ENCODE measurements at places on chromosomes 12 and 14.

DNA sequence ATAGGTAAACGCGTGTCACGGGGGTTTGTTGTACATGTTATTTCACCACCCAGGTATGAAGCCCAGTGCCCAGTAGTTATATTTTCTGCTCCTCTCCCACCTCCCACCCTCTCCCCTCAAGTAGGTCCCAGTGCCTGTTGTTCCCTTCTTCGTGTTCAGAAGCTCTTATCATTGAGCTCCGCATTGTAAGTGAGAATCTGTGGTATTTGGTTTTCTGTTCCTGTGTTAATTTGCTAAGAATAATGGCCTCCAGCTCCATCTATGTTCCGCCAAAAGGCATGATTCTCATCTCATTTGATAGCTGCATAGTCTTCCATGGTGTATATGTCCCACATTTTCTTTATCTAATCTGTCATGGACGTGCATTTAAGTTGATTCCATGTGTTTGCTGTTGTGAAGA lies 6.9 kb upstream of the GPRC5D start:
- DNase-seq = no peak

GRCh38 chr12:96420277-96420835 lies 20.1 kb upstream of the CDK17 start:
- DNase-seq = no peak

DNA sequence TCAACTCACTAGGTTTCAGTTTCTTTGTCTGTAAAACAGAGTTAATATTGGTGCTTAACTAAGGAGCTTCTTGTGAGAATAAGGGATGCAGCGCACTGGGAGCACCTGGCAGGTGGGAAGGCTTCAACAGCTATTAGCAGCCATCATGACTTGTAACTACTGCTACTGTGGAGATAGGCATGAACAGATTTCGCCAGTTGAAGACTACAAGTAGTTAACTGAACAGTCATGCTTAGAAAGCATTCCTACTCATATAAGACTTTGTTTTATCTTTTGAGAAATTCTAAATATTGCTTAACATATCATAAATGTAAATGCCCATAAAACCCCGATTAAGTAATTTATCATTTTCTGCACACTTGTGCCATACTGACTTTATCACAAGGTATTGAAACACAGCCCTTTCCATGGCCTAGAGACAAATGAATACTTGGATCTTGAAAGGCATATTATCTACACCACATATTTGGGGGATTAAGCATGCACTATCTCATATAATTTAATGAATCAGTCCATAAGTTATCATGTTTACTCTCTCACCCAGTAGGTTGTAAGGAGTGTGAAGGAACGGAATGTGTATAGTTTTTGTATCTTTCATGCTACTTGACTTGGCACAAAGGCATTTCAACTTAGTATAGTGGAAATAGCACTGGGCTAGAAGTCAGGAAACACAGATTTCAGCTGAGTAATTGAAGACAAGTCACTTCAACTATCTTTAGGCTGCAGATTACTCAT lies 16.1 kb downstream of the NTN4 start:
- DNase-seq = no peak

- no peak for DNase-seq
Measured at GRCh38 chr12:127078577-127079350, 1188.2 kb upstream of the TMEM132C start.

DNA sequence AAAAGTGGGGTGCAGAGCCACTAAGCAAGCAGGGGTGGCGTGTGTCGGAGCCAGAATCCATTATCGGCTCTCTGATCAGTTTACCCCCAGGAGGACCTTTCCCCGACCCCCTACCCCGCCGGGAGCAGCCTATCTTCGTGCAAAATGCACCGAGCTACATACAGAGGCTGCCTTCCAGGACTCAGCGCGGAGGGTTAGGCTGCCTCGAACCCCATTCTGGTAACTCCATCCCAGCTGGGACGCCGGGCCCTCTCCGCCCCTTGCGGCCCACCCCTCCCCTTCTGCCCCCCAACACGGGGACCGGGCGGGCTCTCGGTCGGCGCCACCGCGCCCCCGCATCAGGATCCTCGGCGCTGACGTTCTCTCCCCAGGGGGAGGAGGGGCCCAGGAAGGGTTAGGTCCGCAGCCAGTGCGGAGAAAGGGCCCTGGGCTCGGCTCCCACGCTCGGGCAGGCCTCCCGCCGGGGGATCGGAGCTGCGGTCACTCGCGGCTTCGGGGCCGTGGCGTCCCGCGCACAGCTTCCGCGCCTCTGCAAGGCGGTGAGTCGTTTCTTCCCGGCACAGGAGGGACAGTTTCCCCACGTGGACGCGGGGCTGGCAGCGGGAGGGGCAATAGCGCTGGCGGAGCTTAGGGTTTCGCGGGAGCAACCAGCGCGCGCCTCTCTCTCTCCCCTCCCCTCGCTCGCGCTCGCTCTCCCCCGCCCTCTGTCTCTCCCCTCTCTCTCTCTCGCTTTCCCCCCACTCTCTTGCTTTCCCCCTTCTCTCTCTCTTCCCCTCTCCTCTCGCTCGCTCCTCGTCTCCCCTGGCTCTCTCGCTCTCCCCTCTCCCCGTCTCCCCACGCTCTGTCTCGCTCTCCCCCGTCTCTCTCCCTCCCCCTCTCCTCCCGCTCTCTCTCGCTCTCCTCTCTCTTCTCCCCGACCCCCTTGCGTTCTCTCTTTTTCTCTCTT lies 12.5 kb upstream of the MAP3K9 start:
- DNase-seq = peak; percentile 34

DNA sequence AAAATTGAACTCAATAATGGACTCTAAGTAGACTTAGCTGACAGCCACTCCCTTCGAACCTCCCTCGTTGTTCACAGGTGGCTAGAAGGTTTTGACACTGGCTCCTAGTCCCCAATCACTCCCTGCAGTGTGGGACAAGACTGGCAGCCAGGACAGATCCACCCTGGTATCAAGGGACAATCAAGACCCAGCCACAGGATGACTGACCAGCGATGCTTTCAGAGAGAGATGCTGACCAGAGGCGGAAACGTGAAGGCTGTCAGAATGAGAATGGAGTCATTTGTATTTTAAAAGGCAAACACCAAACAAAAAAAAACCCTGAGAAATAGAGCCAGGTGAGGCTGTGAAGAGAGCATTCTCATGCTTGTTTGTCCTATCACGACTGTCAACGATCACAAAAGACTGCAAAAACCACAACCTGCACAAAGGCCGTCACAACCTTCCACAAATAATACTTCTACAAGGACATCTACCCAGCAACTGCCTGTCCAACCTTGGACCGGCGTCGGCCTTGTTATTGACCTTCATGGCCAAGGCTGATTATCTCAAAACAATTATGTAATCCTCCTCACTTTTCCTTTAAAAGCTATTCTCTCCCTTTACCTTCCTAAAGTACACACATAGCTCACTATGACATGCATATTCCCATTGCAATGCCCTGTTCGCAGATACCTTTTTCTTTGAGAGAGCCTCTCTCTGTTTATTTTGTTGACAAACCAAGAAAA lies 13.2 kb downstream of the EIF5 start:
- DNase-seq = no peak

DNA sequence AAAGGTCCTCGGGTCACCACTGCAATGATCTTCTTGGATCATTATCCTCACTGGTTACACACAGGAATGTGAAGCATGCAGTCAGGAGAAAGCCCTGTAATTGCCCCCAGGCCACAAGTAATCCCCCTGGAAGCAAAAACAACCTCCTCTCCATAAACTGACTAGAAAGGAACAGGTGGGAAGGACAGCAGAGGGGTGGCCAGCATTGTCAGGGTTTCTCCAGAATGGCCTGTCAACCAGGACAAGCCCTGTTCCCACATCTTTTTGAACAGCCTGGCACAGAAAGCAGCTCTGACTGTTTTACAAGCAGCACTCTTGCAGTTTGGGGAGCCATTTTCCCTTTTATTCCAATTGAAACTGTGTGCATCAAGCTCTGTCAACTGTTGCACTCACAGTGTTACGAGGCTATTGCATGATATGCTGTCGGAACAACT lies 36.1 kb downstream of the TMCC3 start:
- no peak for DNase-seq

GRCh38 chr12:128929057-128929456 lies 75.8 kb downstream of the GLT1D1 start:
- DNase-seq = no peak

- no peak for DNase-seq
Measured at GRCh38 chr12:130198026-130198662, 35.9 kb downstream of the FZD10 start.

GRCh38 chr12:50953047-50953446 lies 703 bp downstream of the HIGD1C start:
- no peak for DNase-seq

DNA sequence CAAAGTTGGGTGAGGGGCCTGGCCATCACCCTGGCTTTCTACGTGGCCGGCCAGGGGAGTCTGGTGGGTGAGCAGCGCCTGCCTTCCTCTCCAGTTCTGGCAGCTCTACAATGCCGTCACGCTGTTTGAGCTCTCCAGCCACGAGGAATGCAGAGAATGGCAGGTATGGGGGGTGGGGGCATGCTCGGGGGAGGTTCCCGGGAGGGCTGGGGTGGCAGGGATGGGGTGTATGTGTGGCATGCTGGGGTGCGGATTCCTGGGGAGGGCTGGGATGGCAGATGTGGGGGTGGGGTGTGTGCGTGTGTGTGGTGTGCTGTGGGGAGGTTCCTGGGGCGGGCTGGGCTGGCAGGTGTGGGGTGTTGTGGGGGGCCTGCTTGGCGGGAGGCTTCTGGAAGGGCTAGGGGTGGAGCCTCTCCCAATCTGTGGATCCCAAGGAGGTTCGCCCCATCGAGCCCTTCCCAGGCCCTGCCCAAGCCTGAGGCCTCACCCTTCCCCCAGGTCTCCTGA lies 18.5 kb downstream of the RHOF start:
- no peak for DNase-seq

DNA sequence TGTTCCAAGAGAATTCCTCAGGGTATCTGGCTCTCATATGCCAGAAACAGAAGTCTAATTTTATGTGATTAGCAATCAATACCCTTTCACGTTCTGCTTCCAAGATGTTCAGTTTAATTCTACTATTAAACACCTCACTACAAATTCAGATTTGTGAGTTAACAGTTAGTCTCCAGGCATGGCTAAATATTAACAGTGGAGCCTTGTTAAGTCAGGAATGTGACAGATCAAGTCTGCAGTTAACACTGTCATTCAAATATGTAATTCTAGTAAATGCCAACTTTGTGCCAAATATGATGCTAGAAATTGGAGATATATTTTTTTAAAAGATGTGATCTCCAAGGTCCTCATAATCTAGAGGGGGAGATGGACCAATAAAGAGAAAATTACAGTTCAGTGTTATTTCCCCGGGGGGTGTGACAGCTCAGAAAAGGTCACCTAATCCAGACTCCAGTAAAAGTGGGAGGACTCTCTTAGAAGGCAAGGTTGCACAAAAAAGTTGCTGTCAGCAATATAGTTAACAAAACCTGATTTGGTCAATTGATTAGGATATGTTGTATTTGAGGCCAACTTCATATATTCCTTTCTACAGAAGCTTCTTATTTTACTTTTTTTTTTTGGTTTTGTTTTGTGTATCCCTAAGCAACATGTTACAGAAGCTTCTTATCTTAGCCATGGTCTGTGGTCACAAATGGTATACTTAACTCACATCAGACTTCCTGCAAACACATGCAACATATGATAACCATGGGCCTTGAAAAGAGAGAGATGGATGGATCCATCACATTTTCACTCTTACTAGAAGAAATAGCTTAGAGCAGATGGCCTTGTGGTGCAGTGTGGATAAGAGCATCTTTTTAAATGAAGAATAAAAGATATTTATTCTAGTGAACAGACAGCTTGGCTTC lies 18.4 kb upstream of the RNU6-7 start:
- no peak for DNase-seq

DNA sequence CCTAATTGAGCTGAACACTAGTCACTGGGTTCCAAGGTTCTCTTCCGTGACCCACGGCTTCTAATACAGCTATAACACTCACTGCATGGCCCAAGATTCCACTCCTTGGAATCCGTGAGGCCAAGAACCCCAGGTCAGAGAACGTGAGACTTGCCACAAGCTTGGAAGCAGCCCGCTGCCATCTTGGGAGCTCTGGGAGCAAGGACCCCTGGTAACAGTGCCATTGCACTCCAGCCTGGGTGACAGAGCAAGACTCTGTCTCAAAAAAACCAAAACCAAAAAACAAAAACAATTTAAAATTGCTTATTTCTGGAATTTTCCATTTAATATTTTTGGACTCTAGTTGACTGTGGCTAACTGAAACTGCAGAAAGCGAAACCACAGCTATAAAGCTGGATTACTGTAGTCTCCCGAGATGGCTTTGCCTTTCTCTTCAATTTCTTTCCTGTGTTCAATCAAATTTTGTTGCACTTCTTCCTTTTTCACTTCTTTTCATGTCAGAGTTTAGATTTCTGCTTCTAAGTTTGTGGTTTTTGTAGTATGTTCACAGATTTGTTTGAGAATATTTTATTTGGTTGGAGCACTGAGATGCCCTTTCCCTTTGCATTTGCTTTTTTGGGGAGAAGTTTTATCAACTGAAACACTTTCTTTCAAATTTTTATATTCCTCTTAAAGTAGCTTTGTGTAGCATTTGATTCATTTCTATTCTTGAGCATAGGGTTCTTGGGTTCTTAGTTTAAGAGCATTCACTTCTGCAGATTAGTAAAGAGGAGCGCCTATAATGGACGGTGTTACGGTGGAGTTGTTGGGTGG lies 44.6 kb downstream of the DDHD1 start:
- DNase-seq = peak; percentile 17

DNA sequence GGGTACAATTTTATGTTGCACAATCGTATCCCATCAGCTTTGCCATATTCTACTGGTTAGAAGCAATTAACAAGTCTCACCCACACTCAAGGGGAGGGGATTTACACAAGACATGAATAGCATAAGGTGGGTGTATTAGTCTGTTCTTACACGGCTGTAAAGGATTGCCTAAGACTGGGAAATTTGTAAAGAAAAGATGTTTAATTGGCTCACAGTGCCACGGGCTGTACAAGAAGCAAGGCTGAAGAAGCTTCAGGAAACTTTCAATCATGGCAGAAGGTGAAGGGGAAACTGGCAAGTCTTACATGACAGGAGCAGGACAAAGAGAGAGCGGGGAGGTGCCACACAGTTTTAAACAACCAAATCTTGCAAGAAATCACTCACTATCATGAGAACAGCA lies 231.8 kb upstream of the AMIGO2 start:
- DNase-seq = no peak

DNA sequence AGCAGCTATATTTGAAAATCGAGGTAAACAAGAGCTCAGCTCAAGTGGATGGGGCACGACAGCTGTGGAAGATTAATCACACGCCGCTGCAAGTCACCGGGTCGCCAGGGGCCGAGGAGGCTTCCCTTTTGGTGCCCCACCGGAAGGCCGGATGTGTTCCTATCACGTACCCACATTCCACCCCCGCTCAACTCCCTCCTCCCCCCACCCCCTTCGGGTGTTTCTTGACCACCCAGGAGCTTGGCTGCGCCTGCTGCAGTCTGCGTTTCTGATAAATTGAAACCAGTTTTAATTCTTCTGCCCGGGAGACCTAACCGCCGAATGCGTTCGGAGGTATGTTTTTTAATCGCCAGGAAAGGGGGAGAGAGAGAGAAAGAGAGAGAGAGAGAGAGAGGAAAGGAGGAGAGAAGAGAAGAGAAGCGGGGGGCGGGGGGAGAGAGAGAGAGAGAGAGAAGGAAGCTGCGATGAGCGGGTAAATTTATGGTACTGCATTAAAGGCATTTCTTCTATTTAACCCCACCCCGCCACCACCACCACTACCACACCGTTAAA lies 1.8 kb downstream of the SLC8A3 start:
- DNase-seq = no peak

All from stromal cell of bone marrow (primary cell).